ENCODE measurements at places on chromosomes 11 and 22.

DNA sequence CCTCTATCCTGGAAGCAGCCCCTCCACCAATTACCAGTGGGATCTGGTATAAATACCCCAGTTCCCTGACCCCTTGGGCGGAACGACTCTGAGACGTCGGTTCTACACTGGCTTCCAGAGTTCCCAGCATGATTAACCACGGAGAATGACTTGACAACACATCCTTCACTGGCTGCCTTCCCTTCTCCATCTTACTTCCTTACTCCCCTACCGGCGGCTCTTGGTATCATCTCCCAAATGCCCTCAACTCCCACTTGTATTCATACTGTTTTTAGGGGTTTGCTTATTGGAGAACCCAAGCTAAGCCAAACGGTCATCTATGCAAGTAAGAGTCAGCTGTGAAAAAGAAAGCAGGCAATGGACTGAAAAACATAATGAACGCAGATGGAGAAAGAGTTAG is 56.1 kb downstream of the APOL3 start:
- no peak for DNase-seq

DNA sequence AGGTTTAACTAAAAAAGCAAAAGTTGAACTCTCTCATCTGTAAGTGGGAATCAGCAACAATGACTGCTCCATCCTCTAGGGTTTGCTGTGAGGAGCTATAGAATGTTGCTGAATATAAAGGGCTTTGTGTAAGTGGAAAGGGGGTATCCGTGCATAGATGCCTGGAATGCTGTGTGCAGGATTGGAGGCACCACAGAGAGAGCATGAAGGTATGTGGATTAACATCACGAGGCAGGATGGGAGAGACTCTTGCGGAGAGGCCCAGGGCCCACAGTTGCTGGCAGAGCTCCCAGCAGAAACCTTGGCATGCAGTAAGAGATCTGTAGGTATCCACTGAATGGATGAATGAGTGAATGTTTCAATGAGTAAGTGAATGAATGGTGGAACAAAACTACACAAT is 298.7 kb upstream of the DDI1 start:
- no peak for DNase-seq

- DNase-seq, result no peak
These were observed 4.6 kb upstream of the PGGHG start for GRCh38 chr11:284105-285020.

DNA sequence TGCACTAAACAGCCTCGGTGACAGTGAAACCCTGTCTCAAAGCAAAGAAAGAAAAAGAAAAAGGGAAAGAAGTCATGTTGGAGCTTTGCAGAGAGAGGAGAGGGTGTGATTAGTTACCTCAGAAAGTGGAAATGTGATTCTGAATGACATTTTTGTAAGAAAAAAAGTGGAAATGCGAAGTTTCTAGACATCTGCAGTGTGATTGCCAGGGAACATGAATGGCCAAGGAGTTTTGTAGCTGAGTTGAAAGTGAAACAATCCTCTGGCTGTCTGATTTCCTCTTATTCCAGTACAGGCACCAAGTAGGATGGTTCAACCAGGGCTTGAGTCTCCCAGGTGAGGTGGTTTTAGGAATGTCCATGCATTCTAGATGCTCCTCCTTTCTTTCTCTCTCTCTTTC is 17.8 kb upstream of the SYVN1 start:
- no peak for DNase-seq

GRCh38 chr11:13891911-13892310 is 70.6 kb upstream of the SPON1 start:
- no peak for DNase-seq

- DNase-seq, result no peak
These were observed 171.8 kb downstream of the SOX6 start for GRCh38 chr11:16184588-16184987.

DNA sequence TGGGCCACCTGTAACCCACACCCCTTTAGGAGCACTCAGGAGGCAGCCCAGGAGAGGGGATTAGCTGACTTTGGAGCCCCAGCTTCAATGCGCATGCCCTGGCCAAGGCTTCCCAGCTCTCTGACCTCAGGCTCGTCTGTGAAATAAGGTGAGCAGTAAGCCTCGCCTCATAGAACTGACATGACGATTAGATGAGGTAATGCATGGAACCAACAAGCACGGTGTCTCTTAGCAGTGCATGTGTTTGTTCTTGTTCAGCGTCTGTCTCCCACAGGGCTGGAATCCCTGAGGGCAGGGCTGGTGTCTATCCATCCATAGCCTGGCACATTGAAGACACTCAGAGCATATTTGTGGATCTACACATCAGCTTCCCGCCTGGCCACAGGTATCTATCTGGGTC is 415.4 kb downstream of the MN1 start:
- no peak for DNase-seq

- DNase-seq, result no peak
These were observed 2.2 kb upstream of the APOBEC3H start for GRCh38 chr22:39094717-39095389.

- DNase-seq, result no peak
These were observed 89.9 kb downstream of the FAT3 start for GRCh38 chr11:92314499-92314898.

GRCh38 chr11:128200467-128200866 is 386.9 kb downstream of the ETS1 start:
- DNase-seq, result no peak

DNA sequence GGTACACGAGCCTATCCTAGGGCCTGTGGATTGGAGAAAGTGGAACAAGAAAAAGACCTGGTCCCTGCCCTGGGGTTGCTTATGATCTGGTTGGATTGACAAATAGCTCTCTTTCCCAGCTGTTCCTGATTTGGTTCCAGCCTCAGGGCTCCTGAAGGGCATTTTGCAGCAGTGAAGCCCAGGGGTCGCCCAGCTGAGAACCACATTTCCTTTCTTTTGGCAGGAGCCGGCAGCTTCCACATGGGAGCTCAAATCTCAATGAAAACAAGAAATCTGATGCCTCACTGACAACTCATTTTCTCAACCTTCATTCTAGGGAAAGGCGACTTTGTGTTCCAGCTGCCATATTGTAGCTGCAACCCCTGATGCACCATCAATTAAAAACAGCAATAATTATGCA is 140.6 kb upstream of the CADM1 start:
- DNase-seq, result no peak

- DNase-seq, result no peak
These were observed 11.9 kb downstream of the CRTAM start for GRCh38 chr11:122850076-122850631.

- no peak for DNase-seq
These were observed 65.4 kb downstream of the TP53I11 start for GRCh38 chr11:44885065-44885810.

Data from hematopoietic multipotent progenitor cell treated with erythropoietin and hydrocortisone succinate and interleukin-3 and kit ligand, for 15 days (in vitro differentiated cells).